ENCODE measurements at places on chromosomes 3 and 15.

DNA sequence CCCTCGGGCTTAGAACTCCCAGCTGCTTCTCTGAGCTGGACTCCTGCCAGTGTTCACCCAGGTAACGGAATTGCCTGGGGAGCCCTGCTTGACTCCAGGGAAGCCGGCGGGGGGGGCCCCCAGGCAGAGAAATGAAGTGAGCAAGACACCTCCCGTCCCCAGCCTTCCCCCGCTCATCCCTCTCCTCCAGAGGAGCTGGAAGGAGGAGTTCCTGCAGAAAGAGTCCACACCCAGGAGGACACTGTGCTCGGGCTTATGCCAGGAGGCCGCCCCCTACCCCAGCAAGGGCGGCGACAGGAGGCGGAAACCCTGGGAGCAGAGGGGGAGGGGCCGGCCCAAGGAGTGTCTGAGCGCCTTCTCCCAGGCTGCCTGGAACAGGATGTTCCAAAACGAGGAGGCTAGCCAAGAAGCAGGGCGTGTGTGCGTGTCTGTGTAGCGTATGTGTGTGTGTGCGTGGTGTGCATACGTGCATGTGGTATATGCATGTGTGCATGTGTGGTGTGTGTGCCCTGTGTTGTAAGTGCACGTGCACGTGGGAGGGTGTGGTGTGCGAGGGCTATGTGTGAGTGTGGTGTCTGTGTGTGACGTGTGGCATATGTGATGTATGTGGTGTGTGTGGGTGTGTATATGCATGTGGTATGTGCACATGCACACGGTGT, 511.3 kb downstream of the SHQ1 start:
- peak; percentile 34 for DNase-seq

GRCh38 chr3:99176169-99176964, 274.9 kb upstream of the DCBLD2 start:
- no peak for DNase-seq

DNA sequence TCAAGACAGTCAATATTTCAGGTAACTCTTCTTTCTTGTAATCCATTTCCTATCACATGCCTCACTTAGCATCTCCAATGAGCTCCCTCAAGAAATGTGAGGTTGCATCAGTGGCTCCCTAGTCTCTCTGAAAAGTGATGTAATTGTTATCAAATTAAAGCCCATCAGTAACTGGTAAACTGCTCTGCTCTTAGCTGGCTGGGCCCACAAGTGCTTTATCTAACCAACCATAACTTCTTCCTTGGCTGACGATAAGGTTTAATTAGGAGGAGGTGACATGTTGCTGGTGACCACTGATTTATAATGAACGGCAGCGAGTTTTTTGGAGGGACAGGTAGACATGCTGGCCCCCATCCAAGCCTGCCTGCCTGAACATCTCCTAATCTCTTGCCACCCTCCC, 79.6 kb downstream of the RTP4 start:
- DNase-seq, result no peak

- no peak for DNase-seq
Observed at GRCh38 chr3:13093687-13094086, 20.5 kb upstream of the IQSEC1 start.

DNA sequence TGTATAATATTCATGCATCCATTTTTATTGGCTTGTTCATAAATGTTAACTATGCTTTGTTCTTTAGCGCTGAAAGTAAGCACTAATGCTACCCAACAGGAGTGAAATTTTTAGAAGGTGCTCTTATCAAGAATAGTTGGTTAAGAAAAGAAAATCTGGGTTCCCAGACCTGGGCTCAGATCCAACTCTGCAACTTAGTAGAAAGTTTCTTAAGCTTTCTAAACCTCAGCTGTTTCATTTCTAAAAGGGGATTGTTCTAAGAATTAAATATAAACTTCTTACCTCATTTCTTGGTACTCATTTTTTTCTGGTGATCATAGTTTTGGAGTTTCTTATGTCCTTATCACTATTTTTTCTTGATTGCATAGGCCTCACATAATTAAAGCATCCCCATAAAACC, 12.1 kb downstream of the ARPP21 start:
- DNase-seq, result no peak

- no peak for DNase-seq
Observed at GRCh38 chr3:119873646-119874045, 91.7 kb downstream of the NR1I2 start.

DNA sequence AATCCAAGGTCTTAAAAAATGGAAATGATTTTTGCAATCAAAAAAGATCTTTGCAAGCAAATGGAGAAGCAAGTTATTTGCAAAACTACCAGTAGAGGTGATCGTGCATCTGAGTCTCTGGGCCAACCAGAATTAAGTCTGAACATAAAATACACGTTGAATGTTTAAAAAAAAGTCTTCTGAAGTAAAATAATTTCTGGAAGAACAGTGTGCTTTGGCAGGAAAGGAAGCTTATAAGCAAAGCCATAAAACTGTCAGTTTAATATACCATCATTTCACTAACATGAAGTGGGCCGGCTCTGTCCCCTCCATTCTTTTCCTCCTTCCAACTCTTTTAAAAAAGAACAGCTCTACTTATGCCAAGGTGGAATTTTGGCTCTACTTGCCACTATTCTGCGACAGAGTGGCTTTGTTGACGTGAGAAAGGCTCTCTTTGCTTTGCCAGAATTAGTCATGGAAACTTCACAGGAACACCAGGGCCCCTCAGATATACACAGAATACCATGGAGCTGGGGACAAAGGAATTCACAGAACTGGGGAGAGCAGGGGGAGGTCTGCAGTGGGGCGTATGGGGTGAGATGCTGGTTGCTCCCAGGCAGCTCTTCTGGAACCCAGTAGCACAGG, 29.8 kb downstream of the FSTL1 start:
- DNase-seq, result no peak

DNA sequence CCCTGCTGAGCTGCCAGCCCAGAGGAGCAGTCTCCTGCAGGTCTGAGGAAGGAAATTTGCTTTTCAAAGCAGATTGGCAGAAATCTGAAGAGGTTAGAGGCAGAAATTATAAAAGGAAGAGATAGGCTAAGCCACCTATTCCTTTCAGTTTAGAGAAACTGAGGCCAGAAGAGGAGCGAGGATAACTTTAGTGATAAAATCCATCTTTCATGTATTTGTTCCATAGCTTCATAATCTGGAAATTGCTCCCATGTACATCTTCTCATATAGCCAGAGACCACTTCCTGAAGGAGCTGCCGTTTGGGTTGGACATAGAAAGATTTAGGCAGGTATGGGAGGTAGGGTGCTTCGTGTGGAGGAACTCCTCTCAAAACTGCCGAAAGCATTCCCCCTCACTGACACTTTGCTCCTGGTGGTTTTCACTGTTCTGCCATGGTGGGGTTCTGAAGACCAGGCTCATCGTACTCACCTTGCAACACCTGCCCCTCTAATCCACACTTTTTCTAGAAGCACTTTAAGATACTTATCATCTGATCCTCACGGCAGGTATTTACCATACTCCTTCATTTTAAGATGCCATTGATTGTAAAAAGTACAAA, 670 bp upstream of the ACAP2 start:
- DNase-seq, result no peak

DNA sequence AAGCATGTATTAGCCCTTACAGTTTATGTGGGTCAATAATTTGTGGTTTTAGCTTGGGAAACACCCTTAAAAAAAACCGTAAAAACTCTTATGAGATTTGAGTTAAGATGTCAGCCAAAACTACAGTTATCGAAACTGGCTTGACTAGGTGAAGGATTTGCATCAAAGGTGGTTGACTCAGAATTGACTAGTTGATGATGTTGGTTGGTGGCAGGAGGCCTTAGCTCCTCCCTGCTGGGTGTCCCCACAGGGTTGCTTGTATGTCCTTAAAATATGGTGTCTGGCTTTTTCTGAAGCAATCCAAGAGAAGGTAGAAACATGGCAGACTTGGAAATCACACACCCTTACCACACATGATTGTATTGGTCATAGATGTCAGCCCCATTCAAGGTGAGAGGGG, 305.1 kb downstream of the ROBO2 start:
- DNase-seq, result no peak

DNA sequence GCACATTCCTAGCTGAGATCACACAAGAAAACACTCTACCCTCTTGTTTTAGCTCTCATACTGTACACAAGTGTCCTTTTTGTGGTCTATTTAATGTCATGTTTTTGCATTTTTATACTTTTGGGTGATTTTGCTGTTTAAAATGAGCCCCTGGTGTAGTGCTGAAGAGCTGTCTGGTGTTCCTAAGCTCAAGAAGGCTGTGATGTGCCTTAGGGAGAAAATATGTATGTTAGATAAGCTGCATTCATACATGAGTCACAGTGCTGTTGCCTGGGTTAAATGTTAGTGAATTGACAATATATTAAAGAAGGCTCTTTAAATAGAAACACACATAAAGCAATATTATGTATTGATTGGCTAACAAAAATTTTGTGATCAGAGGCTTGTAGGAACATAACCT, 387.4 kb upstream of the C2CD4B start:
- DNase-seq, result no peak

DNA sequence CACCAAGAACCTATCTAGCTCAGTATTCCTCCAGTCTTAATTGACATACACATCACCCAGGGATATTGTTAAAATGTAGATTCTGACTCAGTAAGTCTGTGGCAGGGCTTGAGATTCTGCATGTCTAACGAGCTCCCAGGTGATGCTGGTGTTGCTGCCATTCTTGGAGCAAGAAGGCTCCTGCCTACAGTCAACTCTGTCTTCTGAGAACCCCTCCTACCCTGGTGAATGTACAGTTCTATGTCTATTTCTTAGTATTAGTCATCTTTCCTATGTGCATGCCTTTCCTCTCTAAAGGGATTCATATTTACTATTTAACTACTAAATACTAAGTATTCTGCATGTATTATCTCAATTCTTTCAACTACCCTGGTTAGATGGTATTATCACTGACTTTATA, 268.7 kb downstream of the EDEM1 start:
- no peak for DNase-seq

DNA sequence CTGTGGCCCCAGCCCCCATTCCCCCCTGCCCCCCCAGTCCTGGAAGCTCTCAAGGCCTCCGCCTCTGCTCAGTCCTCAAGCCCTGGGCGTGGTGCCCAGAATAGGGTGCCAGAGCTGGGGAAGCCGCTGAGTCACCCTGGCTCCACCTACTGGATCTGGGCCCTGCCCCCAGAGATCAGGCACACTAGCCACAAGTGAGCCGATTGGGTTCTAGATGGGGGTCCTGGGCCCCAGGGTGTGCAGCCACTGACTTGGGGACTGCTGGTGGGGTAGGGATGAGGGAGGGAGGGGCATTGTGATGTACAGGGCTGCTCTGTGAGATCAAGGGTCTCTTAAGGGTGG, 5.7 kb downstream of the EIF4G1 start:
- peak; percentile 63 for DNase-seq

DNA sequence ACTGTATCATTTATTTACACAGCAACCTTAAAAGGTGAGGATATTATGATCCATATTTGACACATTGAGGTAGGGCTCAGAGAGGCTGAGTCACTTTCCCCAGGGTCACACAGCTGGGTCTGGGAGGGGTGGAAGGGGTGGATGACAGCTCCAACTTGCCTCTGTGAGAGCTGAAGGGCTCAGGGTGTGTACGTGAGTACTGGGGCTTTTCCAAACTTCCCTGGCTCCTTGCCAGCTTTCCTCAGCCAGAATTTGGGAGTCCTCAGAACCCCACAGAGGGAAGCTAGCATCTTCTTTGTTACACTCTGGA, 58.3 kb upstream of the SLC6A11 start:
- DNase-seq, result no peak

DNA sequence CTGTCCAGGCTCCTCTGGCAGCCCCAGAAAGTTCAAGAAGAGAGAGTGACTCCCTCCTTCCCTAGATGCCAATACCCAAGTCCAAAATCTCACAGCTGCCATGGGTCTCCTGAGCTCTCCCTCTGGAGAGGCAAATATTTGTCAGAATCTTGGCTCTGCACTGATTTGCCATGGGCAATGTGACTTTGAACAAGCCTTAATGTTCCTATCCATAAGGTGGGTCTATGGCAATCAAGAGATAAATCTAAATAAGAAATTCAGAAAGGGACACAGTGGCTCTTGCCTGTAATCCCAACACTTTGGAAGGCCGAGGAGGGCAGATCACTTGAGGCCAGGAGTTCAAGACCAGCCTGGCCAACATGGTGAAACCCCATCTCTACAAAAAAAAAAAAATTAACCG, 12.4 kb upstream of the WNT7A start:
- DNase-seq, result no peak

GRCh38 chr15:53534105-53534839, 225.2 kb downstream of the WDR72 start:
- DNase-seq, result no peak

- no peak for DNase-seq
Observed at GRCh38 chr3:122355612-122356011, 27.4 kb downstream of the MIX23 start.

DNA sequence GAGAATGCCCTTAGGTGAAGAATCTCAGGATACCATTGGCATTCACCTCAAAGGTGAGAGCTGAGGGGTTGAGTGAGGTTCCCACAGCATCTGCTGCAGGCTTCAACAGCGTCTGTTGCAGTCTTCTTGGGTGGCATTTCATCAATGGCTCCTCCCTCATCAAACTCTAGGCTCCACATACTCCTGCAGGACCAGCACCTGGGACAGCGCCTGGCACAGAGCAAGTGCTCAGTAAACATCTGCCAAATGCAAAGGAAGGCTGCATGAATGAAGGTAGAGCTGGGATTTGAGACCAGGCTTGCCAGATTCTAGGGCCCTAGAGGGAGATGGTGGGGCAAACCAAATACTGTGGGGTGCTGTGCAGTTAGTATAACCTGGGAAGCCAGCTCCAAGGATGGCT, 9.6 kb downstream of the TRH start:
- DNase-seq, result no peak

GRCh38 chr15:82677720-82678323, 30.7 kb upstream of the CPEB1 start:
- DNase-seq, result no peak

DNA sequence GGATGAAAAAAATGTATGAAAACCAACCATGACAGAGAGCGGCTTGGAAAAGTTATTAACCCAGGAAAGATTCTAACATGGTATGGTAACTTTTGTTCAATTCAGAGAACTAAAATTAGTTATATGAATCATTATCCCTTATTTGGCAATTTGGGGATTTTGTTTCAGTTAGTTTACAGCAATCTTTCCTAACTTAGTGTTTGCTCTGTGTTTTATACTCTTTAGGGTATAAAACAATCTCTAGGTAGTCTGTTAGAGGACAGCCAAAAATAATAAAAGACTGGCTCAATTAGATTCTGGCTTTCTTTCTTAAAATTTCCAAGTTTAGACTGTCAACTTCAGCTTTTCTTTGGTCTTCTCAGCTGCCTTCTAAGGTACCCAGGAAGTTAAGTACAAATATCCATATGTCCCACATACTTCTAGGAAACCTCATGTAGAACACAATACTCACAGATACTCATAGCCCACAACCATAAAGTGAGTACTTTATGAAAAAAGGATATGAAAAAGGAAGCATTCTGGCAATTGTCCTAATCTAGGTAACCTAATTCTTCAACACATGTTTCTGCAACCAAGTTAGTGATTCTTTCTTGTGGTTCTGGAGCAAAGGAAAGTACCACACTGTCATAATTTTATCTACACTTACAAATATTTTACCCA, 849.3 kb downstream of the ROBO1 start:
- DNase-seq, result no peak

Data from NCI-H1105 (cell line).